Pancreas (tissue), 10 donors: ENCODE measurements at places on chromosomes 12 and 14. TPM values are rescaled to one million over a fixed set of nuclear protein-coding genes. Genes with fewer than 3 reads are reported as not detected.

- H3K36me3 ChIP-seq, result no peaks in the 10 kb centered on the region
- no peak overlapping the region for H3K27ac ChIP-seq
- no peaks in the 10 kb centered on the region for H3K27me3 ChIP-seq
- DNase-seq, result no peak
- no peak overlapping the region for H3K4me3 ChIP-seq
These were observed 1.9 kb upstream of the LLPH start for GRCh38 chr12:66132408-66132807.

DNA sequence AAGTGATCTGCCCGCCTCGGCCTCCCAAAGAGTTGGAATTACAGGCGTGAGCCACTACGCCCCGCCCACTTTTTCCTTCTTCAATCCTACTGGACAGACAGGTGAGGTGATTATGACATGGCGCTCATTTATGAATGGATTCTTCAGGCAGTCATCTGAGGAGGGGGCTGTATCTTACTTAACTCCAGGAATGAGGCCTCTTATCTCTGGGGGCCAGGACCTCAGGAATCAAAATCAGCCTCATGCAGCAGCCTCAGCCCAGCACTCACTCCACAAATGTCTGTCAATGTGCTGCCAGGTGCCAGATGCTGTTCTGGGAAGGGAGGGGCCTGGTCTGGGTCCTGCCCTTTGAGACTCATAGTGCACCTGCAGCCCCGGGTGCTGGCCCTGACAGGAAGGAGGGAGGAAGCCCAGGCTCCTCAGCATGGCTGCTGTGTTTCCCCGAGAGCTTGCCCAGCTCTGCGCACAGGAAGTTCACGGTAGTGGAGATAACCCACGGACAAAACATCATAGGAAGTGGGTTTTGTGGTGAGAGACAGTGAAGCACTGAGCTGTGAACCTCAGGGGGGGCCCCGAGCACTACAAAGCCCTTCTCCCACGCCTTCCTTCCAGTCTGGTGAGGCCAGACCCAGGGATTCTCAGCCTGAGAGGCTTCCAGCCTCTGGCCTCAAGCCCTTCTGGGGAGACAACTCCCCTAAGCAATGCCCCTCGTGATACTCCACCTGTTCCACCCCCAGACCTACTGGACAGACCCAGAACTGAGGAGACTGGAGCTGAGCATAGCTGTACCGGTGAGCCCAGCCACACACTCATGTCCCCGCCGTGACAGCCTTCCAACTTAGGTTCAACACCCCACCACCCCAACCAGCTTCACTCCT, 22.3 kb downstream of the GALNT6 start:
- DNase-seq, result no peak
- no peaks in the 10 kb centered on the region for H3K27me3 ChIP-seq
- no peaks in the 10 kb centered on the region for H3K4me1 ChIP-seq
- no peak overlapping the region for H3K27ac ChIP-seq
- no peaks in the 10 kb centered on the region for H3K36me3 ChIP-seq

- no peaks in the 10 kb centered on the region for H3K27me3 ChIP-seq
- no peaks in the 10 kb centered on the region for H3K36me3 ChIP-seq
- H3K27ac ChIP-seq, result no peak overlapping the region
- no peak for DNase-seq
- no peak overlapping the region for H3K4me3 ChIP-seq
These were observed 17.1 kb downstream of the INSM2 start for GRCh38 chr14:35551081-35551480.

DNA sequence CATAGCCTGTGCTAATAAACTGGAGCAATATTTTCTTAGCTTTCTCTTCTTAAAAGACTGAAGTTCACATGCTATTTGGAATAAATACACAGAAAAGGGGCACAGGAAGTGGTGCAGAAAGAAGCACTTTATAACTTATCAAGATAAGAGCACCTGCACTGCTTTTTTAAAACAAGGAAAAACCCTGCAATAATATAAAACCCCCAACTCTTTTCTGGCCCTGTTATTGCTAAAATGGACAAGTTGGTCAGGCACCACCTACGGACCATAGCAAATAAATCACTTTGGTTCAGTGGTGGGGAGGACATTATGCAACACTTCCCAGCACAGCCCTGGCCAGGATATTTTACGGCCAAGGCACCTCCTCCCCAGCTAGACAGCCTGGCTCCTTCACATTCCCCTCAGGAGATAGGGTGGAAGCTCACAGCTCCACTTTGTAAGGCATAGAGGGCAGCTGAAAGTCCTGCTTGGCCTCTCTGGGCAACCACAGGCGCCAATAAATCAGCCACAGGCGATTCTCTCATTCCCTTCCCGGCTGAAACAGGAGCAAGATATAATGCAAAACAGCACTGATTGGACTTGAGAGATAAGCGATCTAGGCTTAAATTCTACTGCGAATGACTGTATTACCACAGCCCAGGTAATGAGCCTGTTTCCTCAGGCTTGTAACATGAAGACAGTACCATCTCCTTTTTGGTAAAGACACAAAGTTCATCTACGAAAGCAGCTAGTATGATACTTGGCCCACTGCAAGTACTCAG, 2.0 kb downstream of the ZBTB25 start:
- DNase-seq, result peak; percentile 38
- no peak overlapping the region for H3K4me3 ChIP-seq
- no peaks in the 10 kb centered on the region for H3K27me3 ChIP-seq
- no peak overlapping the region for H3K27ac ChIP-seq
- H3K36me3 ChIP-seq, result no peaks in the 10 kb centered on the region

- H3K4me1 ChIP-seq, result no peaks in the 10 kb centered on the region
- DNase-seq, result no peak
- no peaks in the 10 kb centered on the region for H3K36me3 ChIP-seq
- no peak overlapping the region for H3K4me3 ChIP-seq
- no peaks in the 10 kb centered on the region for H3K27me3 ChIP-seq
- H3K27ac ChIP-seq, result no peak overlapping the region
These were observed 543.1 kb downstream of the LRFN5 start for GRCh38 chr14:42149609-42150261.

DNA sequence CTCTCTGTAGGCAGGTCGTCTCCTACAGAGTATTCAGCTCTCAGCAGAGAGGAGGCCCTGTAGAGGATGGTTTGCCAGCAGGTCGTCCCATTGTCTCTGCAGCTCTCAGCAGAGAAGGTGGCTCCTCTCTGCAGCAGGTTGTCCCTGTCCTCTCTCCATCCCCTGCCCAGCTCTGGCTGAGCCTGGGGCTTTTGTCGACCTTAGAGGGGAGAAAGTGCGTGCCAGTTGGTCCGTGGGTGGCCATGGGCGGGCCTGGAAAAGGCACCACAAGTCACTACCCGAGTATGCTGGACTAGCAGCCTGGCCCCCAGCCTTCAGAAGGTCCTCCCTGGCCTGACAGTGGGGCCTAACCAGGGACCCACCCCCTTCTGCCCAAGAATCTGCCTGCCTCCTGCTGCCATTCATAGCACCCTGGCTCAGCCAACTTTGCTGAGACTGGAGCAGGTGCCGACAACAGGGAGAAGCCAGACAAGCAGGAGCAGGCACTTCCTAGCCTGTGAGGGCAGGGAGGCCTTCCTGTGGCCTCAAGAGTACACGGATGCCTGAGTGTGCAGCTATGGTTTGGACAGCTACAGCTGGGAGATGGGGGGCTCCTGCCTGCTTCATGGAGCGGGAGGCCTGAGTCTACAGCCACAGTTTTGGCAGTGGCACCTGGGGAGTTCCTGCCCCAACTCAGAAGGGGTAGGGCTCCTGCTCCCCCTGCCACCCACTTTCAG, 59.7 kb upstream of the KCNH3 start:
- H3K36me3 ChIP-seq, result no peaks in the 10 kb centered on the region
- no peaks in the 10 kb centered on the region for H3K4me1 ChIP-seq

GRCh38 chr14:96263347-96264199, 7.6 kb downstream of the BDKRB1 start:
- H3K27me3 ChIP-seq, result no peaks in the 10 kb centered on the region
- peaks cover 19% of the 10 kb centered on the region for H3K4me1 ChIP-seq
- H3K36me3 ChIP-seq, result no peaks in the 10 kb centered on the region
- no peak for DNase-seq
- H3K4me3 ChIP-seq, result no peak overlapping the region

GRCh38 chr12:100199023-100199346, 1.6 kb upstream of the ACTR6 start:
- no peaks in the 10 kb centered on the region for H3K27me3 ChIP-seq
- H3K27ac ChIP-seq, result no peak overlapping the region
- no peaks in the 10 kb centered on the region for H3K36me3 ChIP-seq
- H3K4me1 ChIP-seq, result peaks cover 5% of the 10 kb centered on the region

SOAT2 gene
- total RNA-seq, result 0.18 TPM
